ENCODE measurements at places on chromosomes 3 and 15.

DNA sequence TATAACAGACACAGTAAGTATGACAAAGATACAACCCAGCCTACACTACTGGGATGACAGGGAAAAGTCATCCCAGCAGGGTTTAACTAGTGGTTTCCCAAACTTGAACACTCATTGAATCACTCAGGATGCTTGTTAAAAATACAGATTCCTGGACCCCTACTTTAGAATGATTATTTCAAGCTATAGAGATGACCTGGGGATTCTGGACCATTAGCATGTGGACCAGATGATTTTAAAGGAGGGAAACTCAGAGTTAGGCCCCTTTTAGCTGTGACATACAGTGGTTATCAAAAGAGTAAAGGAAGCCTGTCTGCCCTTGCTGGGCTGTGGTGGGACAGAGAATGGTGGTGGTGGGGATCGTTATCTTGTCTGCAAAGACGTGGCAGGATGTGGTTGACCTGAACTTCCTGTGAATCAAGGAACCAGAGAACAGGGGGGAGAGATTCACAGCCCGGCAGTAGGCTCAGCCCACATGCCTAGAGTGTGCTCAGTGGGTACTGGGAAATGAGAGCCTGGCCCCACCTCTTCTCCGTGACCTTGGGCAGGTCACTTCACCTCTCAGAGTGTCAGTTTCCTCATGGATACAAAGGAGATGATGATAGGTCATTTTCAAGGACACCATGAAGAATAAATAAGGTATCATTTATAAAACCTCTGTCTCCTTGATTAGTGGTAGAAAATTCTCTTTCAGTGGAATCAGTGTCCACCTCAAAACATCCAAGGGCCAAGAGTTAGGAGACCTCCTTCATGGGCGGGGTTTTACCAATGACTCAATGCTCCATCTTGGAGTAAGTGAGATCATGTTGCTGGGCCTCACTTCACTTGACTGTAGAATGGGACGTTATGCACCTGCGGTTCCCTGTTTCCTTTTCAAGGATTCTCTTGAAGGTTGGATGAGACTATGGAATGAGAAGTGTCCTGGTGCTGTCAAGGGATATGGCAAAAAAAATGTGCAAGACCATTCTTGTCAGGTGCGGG, 306.5 kb downstream of the RPLP1 start:
- DNase-seq: no peak
- H3K27ac ChIP-seq: no peak overlapping the region
- H3K36me3 ChIP-seq: no peaks in the 10 kb centered on the region
- H3K27me3 ChIP-seq: no peaks in the 10 kb centered on the region

- no peak overlapping the region for H3K27ac ChIP-seq
- no peaks in the 10 kb centered on the region for H3K27me3 ChIP-seq
- H3K4me3 ChIP-seq: no peak overlapping the region
- no peaks in the 10 kb centered on the region for H3K36me3 ChIP-seq
- H3K4me1 ChIP-seq: no peaks in the 10 kb centered on the region
These were observed 501.5 kb upstream of the THBS1 start for GRCh38 chr15:39079296-39079847.

- H3K4me3 ChIP-seq: no peak overlapping the region
- no peaks in the 10 kb centered on the region for H3K4me1 ChIP-seq
- H3K36me3 ChIP-seq: no peaks in the 10 kb centered on the region
- no peak for DNase-seq
These were observed 121.7 kb downstream of the ZMAT3 start for GRCh38 chr3:178949896-178950295.

- no peak overlapping the region for H3K27ac ChIP-seq
- H3K36me3 ChIP-seq: no peaks in the 10 kb centered on the region
- no peak overlapping the region for H3K4me3 ChIP-seq
- H3K27me3 ChIP-seq: no peaks in the 10 kb centered on the region
- no peaks in the 10 kb centered on the region for H3K4me1 ChIP-seq
- no peak for DNase-seq
These were observed 13.3 kb downstream of the ANKRD63 start for GRCh38 chr15:40269604-40270003.

GRCh38 chr3:138338811-138339210, 9.2 kb upstream of the NME9 start:
- no peaks in the 10 kb centered on the region for H3K27me3 ChIP-seq
- no peaks in the 10 kb centered on the region for H3K4me1 ChIP-seq
- no peak for DNase-seq
- H3K27ac ChIP-seq: no peak overlapping the region

GRCh38 chr3:114556657-114557213, 262.9 kb downstream of the TIGIT start:
- no peaks in the 10 kb centered on the region for H3K36me3 ChIP-seq
- H3K4me1 ChIP-seq: peaks cover 9% of the 10 kb centered on the region
- DNase-seq: no peak
- no peak overlapping the region for H3K27ac ChIP-seq
- no peak overlapping the region for H3K4me3 ChIP-seq

DNA sequence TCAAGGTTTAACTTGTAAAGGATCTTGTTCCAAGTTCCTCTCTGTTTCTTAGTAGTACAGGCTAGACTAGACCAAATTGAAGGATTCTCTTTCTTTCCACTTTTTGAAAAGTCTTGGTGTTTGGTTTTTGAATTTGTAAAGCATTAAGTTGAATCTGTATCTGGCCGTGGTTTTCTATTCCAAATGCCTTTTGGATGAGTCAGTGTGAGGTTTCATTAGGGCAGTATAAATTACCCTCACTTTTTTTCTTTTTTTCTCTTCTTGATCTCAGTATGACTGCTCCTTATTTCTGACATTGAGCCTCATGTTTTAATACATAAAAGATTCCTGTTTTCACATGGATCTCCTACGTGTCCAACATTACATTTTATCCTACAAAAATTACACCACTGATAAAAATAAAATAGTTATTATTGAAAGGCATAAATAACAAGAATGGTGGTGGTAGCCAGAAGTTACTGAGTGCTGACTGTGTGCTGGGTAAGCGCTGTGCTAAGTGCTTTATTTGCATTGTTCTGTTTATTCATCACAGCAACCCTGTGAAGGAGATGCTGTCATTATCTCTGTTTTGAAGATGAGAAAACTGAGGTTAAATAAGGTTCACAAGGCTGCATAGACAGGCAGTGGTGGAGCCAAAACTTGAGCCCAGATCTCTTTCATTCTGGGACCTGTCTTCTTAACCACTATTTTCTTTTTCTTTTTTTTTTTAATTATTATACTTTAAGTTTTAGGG, 48.3 kb downstream of the MITF start:
- no peaks in the 10 kb centered on the region for H3K27me3 ChIP-seq
- no peak overlapping the region for H3K27ac ChIP-seq
- H3K36me3 ChIP-seq: no peaks in the 10 kb centered on the region

GRCh38 chr15:97463696-97464095, 496.8 kb upstream of the ARRDC4 start:
- H3K4me1 ChIP-seq: no peaks in the 10 kb centered on the region
- no peak for DNase-seq
- H3K36me3 ChIP-seq: no peaks in the 10 kb centered on the region
- H3K4me3 ChIP-seq: no peak overlapping the region
- H3K27ac ChIP-seq: no peak overlapping the region
- H3K27me3 ChIP-seq: no peaks in the 10 kb centered on the region

DNA sequence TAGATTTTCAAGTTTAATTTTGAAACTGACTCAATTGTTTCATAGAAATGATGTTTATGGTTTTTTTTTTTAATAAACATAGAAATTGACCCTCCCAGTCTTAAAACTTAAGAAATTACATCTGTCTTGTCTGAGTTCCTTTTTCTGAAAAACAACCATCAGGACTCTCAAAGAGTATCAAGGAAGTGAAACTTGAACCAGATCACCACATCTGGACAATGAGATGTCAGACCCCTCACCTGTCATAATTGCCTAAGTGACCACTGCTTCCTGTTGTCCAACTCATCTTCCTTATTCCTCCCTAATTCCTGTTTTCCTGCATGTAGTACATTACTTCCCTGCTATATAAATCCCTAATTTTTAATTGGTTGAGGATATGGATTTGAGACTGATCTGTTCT, 441.5 kb upstream of the ARHGEF26 start:
- H3K27me3 ChIP-seq: no peaks in the 10 kb centered on the region
- H3K4me3 ChIP-seq: no peak overlapping the region
- no peaks in the 10 kb centered on the region for H3K36me3 ChIP-seq
- no peak for DNase-seq
- H3K27ac ChIP-seq: no peak overlapping the region
- H3K4me1 ChIP-seq: no peaks in the 10 kb centered on the region

GRCh38 chr3:135020181-135020580, 225.1 kb downstream of the EPHB1 start:
- H3K27ac ChIP-seq: no peak overlapping the region
- no peak overlapping the region for H3K4me3 ChIP-seq
- no peak for DNase-seq
- H3K27me3 ChIP-seq: no peaks in the 10 kb centered on the region
- H3K36me3 ChIP-seq: no peaks in the 10 kb centered on the region

DNA sequence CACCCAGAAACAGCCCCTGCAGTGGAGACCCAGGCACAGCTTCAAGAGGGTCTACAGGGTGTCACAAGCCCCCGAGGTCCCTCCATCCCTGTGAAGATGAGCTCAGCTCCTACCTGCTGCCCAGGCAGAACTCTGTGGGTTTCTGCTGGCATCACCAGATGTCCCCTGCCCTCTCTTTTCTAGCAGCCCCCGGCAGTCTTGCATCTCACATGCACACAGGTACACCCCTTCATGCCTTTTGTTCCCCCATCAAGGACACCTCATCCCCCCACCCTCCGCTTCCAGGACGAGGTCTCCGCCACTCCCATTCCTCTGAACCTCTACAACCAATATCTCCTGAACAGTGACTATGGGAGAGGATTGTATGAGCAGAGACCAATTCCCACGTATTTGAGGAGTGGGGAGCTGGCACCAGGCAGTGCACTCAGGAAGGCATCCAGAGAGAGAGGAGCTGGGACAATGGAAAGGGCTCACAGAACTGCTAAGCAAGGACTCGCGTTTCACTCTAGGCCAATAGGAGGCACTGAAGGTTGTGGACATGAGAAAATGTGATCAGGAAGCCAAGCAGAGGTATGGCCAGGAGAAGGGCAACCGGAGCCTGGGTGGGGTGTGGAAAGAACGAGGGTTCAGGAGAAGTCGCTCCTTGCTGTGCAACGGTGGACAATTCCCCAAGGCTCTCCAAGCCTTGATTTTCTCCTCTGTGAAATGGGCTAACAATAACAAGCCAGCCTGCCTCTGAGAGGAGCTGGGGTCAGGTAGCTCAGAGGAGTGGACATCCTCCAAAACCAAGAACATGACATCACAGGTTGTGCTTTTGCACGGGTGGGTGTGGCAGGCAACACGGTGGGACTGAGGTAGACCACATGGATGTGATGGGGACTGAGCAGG, 115.2 kb downstream of the CHSY1 start:
- no peak overlapping the region for H3K4me3 ChIP-seq
- no peaks in the 10 kb centered on the region for H3K4me1 ChIP-seq
- no peaks in the 10 kb centered on the region for H3K27me3 ChIP-seq
- H3K36me3 ChIP-seq: no peaks in the 10 kb centered on the region
- H3K27ac ChIP-seq: no peak overlapping the region

DNA sequence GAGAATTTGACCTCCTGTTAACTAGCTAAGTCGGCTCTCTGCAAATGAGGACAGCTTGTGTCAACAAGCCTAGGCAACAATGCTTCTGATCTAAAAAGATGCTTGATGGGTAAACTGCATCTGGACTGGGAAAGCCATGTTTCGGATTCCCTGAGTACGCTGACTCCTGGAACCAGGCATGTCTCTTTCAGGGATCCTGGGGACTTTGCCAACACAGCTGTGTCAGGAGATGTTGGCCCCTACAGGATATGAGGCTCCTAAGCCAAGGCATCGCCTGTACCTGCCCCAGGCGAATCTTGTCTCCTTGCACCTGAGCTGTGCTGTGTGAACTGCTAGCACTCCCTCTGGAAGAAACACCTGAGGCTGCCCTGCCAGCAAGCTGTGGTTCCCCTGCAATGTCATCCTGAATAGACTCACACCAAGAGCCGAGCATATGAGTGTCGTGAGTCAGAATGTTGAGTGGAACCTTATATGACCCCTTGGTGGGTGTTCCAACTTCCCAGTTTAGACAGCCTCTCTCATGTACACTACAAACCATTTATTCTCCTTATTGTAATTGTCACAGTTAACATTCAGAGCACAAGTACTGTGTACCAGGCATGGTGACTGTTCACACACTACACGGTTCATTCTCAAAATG, 17.0 kb downstream of the EOGT start:
- H3K4me1 ChIP-seq: no peaks in the 10 kb centered on the region
- H3K27me3 ChIP-seq: no peaks in the 10 kb centered on the region
- H3K4me3 ChIP-seq: no peak overlapping the region
- no peaks in the 10 kb centered on the region for H3K36me3 ChIP-seq

DNA sequence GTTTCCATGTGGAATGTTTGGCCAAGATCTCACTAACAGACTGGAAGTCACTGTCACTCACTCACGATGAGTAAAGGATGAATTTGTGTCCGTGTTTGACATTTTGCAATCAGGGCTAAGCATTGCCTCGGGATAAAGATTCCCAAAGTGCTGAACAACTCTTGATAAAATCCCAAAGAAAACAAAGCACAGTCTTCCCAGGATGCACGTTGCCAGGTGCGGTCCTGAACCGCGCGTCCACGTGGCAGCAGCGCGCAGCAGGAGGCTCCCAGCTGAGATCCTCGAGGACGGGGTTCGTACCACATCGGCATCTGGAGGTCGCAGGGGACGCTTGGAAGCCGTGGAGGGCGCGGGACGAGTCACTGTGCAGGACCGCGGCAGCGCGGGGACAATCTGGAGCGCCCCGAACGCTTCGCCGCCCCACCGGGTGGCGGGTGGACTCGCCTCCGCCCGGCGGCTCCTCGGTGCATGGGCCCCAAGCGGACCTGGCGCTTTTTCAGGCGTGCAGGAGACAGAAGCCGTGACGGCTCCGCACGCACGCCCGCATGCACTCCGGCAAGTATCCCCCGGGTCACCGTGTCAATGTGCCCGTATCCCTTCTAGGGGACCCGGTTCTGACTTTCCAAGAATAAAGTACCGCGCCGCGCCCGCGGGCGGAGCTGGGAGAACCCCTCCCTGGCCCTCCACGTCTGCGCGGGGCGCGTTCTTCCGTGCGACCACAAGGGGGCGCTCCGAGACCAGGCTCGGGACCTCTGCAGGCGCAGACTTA, 17.7 kb downstream of the CPN2 start:
- peak; percentile 78 for DNase-seq
- H3K4me3 ChIP-seq: peak overlapping the region; percentile 48
- H3K36me3 ChIP-seq: no peaks in the 10 kb centered on the region
- no peak overlapping the region for H3K27ac ChIP-seq
- no peaks in the 10 kb centered on the region for H3K4me1 ChIP-seq

GRCh38 chr3:27094721-27095120, 274.5 kb downstream of the NEK10 start:
- no peak for DNase-seq
- H3K4me1 ChIP-seq: peaks cover 19% of the 10 kb centered on the region
- H3K27ac ChIP-seq: no peak overlapping the region
- no peak overlapping the region for H3K4me3 ChIP-seq
- no peaks in the 10 kb centered on the region for H3K36me3 ChIP-seq
- H3K27me3 ChIP-seq: no peaks in the 10 kb centered on the region

- H3K27me3 ChIP-seq: no peaks in the 10 kb centered on the region
- no peaks in the 10 kb centered on the region for H3K4me1 ChIP-seq
- H3K4me3 ChIP-seq: no peak overlapping the region
These were observed 364.9 kb downstream of the NR2F2 start for GRCh38 chr15:96695426-96695825.
